ENCODE measurements at places on chromosomes 4 and X.

DNA sequence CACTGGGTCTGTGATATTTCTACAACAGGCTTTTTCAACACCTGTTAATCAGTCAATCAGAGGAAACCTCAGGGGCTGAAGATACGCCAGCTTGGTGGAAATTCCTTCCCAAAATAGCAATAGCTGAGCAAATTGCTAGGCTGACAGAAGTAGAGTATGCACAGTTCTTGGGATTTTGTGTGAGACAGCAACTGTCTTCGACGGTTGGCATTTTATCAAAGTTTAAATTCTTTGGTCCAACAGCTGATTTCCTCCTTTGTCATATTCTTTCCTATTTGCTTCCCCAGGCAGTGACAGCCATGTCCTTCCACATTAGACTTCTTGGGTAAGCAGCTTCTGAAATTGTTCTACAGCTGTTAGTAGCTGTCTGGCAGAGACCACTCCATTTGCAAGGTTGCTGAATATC is 8.0 kb upstream of the PALLD start:
- no peak for DNase-seq

DNA sequence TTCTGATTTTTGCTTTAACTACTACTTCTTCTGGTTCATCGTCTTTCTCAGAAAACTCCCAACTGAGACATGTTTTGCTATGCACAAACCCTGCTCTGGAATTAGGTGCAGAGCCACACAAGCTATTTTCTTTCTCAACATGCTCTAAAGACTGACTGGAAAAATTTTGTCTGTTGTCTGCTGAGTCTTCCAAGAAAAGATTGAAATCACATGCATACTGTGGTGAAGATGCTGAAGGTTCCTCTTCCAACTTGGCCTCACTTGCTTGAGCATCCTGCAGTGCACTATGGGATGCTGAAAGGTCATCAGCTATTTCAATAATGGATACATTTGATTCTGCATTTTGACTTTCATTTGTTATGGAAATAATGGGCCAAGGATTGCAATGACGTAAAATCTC is 24.1 kb downstream of the PIN4 start:
- no peak for DNase-seq

DNA sequence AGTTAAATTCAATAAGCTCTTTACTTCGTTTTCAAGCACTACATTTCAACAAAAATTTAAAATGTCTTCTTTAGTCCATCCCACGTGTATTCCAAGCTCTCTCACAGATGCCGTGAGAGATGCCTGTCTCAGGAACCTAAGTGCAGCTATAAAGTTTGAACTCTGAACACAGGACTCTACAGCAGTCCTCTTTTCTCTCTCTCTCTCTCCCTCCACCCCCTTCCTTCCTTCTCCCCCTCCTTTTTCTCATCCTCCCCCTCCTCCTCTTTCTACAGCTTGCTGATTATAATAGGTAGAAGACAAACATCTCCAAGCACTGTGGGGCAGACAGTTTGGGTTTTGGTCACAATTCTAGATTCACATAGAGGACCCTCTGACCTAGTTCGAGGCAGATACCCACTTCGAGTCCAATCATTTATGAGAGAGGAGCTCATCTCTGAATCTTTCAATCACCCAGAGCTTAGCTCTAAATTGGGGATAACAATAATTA is 31.5 kb upstream of the DCLK2 start:
- DNase-seq = no peak

- DNase-seq = no peak
Observed at GRCh38 chr4:155602351-155603140, 64.1 kb upstream of the GUCY1A1 start.

- no peak for DNase-seq
Observed at GRCh38 chrX:1466971-1467561, 14.4 kb upstream of the ASMTL start.

DNA sequence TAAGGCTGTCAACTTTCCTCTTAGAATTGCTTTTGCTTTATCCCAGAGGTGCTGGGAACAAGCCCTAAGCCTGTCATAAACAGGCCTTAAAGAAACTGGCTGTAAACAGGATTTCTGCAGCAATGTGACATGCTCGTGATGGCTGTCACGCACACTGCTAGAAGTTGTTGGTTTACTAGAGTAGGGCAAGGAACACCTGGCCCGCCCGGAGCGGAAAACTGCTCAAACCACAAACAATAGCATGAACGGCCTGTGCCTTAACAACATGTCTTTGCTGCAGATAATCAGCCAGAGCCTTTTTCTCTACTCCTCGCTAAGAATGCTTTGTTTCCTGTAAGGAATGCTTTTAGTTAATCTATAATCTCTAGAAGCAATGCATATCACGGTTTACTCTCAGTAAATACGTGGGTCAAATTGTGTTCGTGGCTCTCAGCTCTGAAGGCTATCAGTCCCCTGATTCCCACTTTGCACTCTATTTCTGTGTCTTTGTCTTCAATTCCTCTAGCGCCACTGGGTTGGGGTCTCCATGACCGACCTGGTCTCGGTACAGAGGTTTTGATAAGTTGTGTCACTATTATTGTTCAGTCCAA is 318.3 kb downstream of the GLUD2 start:
- no peak for DNase-seq

DNA sequence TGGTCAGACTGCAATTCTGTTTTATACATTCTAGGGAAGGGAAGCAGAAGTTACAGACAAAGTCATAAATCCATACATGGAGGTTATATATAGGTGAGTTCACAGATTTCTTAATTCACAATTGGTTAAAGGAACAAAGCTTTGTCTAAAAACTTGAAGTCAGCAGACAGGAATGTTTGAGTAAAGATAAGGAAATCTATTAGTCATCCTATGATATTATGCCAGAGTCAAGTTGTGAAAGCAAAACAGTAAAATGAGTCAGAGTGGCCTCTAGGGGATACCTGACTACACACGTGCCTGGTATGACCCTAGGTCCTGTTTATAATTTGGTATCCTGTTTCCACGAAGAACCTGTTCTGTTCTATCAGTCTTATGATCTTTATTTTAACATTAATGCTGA is 31.5 kb downstream of the ACTRT1 start:
- no peak for DNase-seq

- no peak for DNase-seq
Observed at GRCh38 chrX:30212172-30212571, 3.2 kb upstream of the MAGEB2 start.

- peak; percentile 62 for DNase-seq
Observed at GRCh38 chr4:17103231-17103630, 204.8 kb upstream of the LDB2 start.

GRCh38 chr4:114364857-114365256 is 233.8 kb upstream of the UGT8 start:
- peak; percentile 45 for DNase-seq

DNA sequence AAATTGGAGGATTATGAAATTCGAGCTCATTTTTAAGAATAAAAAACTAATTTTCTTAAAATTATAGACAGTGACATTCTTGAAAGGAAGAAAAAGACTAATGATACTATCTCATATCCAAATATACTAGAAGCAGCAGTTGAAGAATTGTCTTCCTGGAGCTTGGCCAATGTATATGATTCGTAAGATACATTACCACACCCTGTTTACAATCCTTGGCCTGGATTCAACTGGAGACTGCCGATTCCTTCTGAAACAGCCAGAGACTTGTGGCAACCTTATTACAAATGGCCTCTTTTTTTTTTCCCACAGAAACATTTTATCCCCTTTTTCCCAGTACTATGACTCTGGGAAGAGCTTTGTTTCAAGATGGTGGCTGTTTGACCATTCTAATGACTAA is 571.2 kb upstream of the FAT1 start:
- DNase-seq = no peak

- DNase-seq = peak; percentile 55
Observed at GRCh38 chr4:159002950-159003349, 99.9 kb upstream of the RAPGEF2 start.

DNA sequence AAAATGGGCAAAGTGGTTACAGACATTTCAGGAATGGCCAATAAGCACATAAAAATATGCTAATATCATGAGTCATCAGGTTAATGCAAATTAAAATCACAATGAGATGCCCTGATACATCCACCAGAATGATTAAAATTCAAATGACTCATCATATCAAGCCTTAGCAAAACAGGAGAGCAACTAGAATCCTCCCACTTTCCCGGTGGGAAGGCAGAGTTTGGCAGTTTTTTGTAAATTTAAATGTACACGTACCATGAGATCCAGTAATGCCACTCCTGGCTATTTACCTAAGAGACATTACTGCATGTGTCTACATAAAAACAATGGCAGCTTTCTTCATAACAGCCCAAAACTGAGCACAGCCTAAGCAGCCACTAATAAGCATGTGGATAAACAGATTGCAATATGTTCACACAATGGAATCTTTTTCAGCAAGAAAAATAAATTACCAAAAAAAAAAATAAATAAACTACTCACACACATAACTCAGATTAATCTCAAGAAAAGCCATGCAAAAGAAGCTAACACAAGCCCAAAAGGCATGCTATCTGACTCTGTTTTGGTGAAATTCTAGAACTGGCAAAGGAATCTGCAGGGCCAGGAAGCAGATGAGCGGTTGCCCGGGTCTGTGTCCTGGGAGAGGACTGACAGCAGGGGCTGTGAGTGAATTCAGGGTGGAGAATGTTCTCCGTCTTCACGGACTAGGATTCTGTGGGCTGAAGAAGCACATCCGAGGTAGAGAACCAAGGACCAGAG is 48.8 kb downstream of the AFAP1 start:
- DNase-seq = peak; percentile 96

GRCh38 chrX:56744996-56745395 is 16.0 kb downstream of the NBDY start:
- DNase-seq = peak; percentile 52

DNA sequence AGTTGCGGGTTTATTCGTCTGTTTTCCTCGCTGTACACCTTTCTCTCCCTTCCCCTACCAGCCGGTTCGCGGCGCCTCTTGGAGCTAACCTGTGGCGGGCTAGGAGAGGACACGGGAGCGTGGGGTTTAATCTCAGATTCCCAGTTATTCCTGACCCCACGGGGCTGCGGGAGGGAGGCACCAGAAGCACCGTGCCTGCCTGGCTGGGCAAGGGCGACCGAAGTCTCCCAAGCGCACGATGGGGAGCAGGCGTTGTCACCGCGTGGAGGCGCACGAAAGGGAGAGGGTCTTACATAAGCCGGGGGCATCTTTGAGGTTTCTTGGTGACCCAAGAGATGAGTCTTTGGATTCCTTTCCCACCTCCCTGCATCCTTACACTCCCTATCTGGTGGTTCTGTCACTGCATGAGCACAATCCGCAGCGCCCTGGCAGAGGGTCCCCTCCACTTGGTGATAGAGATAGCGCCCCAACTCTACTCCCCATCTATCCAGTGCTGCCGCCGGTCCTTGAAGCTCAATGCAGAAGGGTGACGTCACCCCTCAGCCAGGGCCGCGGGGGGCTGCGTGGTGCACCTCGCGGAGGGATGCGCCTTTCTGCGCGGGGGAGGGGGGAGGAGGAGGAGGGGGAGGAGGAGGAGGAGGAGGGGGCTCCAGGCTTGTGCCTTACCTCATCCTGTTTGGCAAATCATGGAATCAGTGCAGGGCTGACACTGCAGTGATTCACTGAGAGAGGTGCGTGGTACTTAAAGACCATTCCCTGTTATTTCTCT is 793 bp downstream of the TSPAN7 start:
- no peak for DNase-seq

GRCh38 chrX:19156186-19156585 is 33.9 kb upstream of the ADGRG2 start:
- no peak for DNase-seq

Measured in AG09309 (cell line).